ENCODE measurements at places on chromosomes 6 and 20.

- no peak for DNase-seq
Measured at GRCh38 chr6:168145747-168146596, 67.0 kb upstream of the FRMD1 start.

DNA sequence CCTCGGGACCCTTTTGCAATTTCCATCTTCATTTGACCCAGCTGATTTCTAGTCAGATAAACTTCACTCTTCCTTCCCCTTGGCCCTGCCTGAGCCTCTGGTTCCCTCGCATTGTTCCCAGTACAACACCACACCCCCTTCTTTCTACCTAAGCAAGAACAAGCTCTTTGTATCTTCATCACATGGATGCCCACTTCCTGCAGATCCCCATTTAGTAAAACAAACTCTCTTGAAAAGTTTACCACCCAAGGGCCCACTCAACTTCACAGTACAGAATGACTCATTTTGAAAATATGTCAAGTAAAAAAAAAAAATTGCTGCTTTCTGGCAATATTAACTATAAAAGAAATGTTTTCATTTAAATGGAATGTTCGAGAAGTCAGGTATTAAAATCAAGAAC is 5.2 kb downstream of the FAXC start:
- DNase-seq = peak; percentile 65

GRCh38 chr6:127954082-127954481 is 53.2 kb upstream of the THEMIS start:
- no peak for DNase-seq

- DNase-seq = peak; percentile 39
Measured at GRCh38 chr6:11732036-11732631, 46.5 kb downstream of the ADTRP start.

DNA sequence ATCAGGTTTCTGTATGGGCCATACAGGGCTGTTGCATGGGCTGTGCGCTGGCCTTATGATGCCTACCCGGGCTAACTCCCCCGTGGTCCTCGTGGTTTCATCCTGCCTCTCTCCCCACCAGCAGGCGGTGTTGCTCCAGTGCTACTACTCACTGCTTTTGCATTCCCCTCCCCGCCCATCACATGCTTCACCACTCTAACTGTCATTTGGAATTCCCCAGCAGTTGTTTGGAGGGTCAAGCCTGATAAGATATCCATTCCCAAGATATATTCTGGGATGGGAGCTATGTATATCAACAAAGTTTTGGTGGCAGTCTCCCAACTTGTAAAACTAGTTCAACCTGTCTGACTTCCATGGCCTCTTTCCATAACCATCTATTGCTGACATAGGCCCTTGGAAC is 233.2 kb upstream of the SOX4 start:
- no peak for DNase-seq

GRCh38 chr20:17202673-17203072 is 24.2 kb upstream of the PCSK2 start:
- no peak for DNase-seq

- no peak for DNase-seq
Measured at GRCh38 chr6:145469021-145469420, 266.3 kb downstream of the EPM2A start.

DNA sequence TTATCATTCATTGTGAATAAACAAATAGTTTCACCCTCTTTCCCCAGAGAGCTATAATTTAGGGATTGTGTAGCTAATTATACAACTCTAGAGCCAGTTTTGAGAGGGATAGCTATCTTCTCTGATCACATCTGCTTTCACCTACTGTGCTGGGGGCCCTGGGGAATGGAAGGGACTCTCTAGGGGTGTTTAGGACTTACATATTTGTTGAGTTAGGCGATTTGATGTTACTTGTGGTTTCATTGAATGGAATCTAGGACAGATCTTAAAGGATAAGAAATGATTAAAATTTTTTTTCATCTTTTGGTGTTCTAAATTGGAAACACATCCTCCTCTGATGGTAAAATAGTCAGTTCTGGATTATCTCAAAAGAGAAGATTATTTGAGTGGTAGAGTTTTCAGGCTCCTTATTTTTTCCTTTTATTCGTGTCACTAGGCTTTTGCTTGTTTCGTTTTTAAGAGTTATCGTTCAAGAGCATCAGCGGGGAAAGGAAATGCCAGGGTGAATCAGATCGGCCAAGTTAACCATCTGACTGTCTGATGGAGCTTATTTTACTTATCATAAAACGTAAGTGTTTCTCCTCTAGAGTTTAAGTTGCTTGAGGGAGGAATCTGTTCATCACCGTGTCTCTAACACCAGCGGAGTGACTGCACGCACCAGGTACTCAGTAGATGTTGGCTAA is 236.7 kb downstream of the FARS2 start:
- DNase-seq = peak; percentile 96

DNA sequence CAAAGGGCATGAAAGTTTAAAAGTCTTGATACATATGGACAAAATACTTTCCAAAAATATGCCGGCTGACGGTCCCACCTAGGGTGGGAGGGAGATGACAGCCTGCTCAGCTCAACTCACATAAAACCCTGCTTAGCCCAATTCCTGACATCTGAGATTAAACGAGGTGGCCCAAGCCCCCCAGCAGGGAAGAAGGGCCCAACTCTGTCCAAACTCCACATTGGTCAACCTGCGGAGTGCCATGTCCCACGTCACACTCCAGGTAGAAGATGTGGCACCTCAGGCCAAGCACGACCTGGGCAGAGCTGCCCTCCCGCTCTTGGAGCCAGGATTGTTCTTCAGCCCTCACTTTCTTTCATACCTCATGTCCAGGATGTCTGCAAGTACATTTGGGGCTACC is 48.2 kb downstream of the FGD2 start:
- no peak for DNase-seq

GRCh38 chr6:150697515-150697914 is 97.8 kb downstream of the PLEKHG1 start:
- no peak for DNase-seq

DNA sequence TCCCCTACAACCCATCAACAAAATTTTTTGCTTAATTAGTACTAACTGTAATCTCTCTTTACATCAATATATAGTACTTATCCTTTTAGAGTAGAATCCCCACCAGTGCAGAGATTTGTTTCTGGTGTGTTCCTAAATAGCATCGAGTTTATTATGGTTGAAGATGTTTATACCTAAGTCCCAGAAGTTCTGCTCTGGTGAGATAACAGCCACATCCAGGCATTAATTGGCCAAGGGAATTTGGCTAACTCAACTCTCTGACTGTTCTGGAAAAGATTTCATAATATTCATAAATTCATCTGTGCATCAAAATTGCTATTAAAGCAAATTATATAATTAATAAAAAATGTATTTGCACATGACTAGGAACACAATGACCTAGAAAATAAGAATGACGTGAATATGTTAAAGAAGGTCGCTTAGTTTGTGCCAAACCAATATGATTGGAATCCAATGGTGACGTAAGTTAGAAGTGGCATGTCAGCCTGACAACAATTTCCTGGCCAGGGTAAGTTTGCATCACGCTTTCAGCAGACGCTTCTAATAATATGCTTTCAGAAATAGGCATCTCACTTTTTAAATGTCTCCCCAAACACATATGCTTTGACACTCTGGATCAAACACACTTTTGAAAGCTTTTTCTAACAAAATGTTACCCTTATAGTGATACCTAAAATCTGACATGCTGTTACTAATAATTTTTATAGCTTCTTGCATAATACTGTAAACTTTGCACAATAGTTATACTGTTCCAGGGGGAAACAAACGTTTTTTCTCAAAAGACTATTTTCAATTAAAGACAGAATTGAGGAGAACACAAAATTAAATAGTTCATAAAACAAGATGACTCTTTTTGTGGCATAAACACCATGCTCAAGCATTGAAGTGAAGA is 236.7 kb downstream of the TENT5A start:
- no peak for DNase-seq
